NAMALWA (cell line): ENCODE measurements at places on chromosomes 2 and 18.

- no peak for DNase-seq
These were observed 51.3 kb upstream of the RND3 start for GRCh38 chr2:150538651-150539201.

DNA sequence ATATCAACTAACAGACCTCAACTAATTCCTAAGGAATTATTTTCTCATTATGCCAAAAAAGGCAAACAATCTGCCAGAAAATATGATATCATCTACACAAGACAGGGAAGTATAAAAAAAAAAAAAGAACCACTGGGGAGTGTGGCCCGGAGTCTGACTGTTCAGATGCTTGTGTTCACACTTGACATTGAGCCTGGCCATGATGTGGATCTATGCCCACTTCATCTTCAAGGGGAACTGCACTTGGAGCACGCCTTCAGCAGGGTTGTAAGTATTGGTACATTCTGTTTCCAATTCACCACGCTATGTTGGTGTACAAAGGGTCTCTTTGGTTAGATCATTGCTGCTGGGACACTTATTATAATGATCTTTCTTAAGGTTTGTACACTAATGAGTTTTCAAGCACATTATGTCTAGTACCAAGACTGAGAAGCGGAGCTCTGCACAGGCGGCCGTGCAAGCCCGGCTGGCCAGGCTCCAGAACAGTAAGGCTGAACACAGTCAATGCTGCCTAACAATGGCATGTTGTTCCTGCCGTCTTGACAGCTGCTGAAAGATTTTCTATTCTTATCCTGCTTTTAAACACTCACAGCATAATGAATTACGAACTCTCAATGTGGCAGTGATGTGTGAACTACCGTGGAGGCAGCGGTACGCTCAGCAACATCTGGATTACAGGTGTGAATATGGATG lies 788.4 kb upstream of the SOX11 start:
- no peak for DNase-seq

DNA sequence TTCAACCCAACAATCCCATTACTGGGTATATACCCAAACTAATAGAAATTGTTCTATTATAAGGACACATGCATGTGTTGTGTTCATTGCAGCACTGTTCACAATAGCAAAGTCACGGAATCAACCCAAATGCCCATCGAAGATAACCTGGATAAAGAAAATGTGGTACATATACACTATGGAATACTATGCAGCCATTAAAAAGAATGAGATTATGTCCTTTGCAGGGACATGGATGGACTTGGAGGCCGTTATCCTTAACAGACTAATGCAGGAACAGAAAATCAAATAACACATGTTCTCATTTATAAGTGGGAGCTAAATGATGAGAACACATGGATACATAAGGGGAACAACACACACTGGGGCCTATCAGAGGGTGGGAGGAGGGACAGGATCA lies 65.8 kb downstream of the CCDC138 start:
- DNase-seq, result no peak

DNA sequence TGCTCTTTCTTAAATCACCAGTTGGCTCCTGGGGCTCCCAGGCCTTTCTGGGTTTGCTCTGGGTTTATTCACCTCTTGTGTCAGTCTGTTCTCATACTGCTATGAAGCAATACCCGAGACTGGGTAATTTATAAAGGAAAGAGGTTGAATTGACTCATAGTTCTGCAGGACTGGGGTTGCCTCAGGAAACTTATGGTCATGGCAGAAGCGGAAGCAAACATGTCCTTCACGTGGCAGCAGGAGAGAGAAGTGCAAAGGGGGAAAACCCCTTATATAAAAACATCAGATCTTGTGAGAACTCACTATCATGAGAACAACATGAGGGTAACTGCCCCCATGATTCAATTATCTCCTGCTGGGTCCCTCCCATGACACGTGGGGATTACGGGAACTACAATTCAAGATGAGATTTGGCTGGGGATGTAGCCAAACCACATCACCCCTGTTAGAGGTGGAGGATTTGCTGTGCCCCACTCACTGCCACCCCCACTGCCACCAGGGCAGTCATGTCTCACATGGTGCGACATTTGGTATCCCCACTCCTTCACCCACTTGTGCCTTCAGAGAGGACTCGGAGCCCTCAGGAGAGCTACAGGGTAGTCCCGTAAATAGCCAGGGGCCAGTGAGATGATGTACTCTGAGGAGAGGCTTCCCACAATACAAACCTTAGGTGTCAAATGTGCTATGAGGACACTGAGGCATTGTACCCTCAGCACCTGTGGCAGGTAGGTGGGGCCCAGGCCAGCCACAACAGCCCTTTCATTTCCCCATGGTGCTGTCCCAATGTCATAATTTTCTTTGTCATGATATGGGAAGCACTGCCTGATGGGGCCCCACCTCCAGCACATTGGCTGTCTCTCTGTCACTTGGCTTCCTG lies 35.7 kb downstream of the CDC42EP3 start:
- no peak for DNase-seq

- DNase-seq, result no peak
These were observed 61.0 kb downstream of the RBMS1 start for GRCh38 chr2:160432633-160433032.

- DNase-seq, result peak; percentile 64
These were observed 13.5 kb upstream of the IGFBP2 start for GRCh38 chr2:216619411-216620393.

DNA sequence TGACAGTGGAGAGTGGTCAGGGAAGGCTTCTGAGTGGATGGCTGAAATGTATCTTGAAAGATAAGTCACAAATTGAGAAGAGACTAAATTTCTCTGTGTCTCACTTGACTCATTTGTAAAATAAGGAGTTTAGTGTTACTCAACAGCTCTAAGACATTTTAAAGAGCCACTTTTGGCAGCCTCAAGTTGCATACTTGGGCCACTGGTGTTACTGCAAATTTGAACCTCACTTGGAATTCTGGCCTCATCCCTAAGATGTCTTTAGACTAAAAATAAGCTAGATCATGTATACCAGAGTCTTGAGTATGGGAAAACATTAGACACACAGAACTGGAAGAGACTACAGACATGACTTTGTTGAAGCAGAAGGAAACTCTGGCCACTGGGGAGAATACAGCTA lies 4.5 kb upstream of the MTLN start:
- no peak for DNase-seq

DNA sequence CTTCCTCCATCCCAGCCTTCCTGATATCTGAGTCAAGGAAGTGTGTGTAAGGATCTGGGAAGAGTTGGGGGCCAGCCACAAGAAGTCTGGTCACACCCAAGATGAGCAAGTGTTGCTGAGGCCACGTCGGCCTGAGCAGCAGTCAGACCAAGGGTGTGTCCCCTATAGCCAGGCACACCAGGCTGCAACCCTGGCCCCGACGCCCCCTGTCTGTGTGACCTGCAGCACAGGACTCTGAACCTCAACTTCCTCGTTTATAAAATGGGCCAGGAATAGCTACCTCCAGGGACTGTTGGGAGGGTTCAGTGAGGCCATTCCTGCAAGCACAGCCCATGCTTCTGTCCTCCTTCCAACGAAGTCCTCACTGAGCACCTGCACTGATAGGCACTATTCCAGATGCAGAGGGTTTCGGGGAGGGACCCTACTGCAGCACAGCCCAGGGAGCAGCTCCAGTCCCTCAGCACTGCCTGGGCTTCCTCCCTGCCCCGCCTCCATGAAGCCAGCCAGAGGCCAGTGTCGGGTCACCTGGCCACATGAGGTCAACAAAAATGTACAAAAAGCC lies 13.3 kb downstream of the LIMS2 start:
- DNase-seq, result no peak

DNA sequence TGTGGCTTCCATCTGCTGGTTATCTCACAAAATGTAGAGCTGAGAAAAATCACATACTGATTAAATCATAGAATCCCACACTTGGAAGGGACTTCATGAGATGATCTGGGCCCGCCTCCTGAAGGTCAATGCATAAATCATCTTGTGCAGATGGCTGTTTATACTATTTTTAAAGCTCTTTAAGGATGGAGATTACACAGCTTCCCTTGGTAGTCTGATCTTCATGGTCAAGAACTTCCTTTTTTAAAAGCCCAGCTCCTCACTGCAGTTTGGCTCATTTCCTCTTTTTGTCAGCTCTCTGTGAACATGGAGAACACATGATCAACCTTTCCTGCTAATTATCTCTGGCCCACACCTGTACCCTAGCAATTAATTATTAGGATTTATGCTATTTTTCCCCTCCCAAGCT lies 25.9 kb downstream of the GCG start:
- peak; percentile 71 for DNase-seq
